NCI-H1048 (cell line): ENCODE measurements at places on chromosomes 11 and 22.

DNA sequence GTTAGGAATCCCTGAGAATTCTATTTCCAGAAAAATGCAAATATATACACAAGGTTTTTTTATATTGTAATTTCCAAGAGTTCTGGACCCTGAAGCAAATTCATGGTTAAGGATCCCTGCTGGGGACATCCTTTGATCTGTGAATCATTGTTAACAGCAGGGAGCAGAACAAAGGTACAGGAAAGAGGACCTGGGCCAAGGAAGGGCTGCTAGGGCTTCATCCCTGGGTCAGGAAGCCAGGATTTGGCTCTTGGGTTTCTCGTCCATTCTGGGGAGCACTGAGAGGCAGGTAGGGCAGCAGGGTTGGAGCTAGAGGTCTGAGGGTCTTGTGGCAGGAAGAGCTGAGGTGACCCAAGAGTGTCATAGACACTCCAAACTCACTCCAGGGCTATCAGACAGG, 10.2 kb upstream of the OAF start:
- no peak for DNase-seq

- no peak for DNase-seq
Measured at GRCh38 chr22:38230108-38230825, 28.5 kb downstream of the MAFF start.

- DNase-seq = no peak
Measured at GRCh38 chr11:80831374-80831773, 1390.5 kb upstream of the TENM4 start.

- no peak for DNase-seq
Measured at GRCh38 chr11:60367009-60367408, 11.3 kb upstream of the MS4A7 start.

DNA sequence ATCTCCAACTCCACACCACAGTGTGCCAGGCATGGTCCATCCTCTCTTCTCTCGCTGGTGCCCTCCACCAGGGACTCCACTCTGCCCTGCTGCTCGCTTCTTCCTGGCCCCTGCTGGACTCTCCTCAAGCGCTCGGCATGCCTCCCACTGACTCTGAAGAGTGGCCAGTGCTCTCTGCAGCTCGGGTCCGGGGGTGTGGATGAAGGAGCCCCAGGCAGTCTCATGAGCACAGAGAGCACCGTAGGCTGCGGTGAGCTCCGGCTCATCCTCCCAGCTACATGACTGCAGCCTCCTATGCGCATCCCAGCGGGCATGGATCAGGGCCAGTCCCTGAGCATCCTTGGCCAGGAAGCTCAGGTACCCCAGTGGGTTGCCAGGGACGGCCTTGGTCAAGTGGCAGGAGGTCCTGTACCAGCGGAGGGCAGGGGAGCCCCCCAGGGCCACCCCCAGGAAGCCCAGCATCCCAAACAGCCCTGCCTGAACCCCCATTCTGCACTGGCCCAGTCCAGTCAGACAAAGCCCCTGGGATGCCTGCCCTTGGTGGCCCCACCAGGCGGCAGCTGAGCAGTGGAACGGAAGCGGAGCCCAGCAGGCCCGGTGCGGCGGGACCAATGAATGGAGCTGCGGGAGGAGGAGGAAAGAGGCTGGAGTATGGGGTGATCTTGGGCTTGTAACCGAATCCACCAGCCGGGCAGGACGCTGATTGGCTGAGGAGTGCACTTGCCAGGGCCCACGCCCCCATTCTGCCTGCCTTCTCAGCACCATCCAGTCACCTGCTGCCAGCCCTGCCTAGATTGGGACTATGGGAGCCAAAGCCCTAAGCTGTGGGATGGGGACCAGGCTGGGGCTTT, at the start of gene PLA2G3:
Gene PLA2G3 (minus strand): TSS at position 643 of the 851 bp plus-strand sequence. CDS start 154 bp downstream, at position 489.
- DNase-seq = no peak

GRCh38 chr11:32422545-32422944, 12.8 kb downstream of the WT1 start:
- DNase-seq = no peak

DNA sequence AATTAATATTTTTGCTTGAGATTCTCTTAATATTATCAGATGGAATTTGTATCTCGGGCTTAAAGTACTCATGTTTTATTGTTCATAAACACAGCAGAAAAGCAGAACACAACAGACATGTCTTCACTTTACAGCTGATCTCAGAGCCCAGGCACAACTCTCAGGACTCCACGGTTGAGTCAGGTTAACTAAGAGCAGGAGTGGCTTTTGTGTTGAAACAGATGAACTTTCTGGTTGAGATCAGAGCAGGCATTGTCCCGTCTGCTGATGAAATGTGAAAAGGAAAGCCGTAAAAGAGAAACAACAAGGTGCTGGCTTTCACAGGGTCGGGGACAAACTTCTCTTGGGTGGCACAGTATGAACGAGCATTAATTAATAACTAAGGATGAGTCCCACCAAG, 49.0 kb downstream of the JHY start:
- no peak for DNase-seq

DNA sequence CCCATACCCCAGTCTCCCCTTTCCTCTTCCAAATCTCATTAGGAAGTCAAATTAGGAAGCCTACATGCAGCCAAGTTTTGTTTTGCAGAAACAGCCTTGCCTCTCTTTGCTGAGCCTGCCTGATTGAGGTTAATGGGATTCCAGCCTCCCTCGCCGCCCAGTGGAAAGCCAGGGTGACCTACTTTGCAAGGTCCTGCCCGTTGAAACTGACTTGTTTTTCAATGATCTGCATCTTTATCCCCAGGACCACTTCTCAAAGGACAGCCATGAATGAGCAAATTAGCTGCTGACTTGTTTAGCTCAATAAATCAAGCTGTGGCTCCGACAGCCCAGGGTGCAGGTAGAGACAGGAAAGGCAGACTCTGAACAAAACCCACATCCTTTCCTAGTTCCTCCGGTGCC, 110.4 kb downstream of the RRAS2 start:
- DNase-seq = no peak

GRCh38 chr11:65355776-65356393, 1.3 kb downstream of the TIGD3 start:
- no peak for DNase-seq

DNA sequence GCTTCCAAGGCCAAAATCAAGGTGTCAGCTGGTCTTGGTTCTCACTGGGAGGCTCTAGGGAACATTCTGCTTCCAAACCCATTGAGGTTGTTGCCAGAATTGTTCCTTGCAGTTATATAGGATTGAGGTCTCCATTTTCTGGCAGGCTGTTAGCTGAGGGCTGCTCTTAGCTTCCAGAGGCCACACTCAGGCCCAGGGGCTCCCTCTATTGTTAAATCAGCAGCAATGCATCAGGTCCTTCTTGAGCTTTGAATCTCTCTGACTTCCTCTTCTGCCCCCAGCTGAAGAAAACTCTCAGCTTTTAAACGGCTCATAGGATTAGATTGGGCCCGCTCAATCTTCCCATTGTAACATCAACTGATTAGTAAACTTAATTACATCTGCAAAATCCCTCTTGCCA, 39.3 kb upstream of the BSX start:
- DNase-seq = no peak

DNA sequence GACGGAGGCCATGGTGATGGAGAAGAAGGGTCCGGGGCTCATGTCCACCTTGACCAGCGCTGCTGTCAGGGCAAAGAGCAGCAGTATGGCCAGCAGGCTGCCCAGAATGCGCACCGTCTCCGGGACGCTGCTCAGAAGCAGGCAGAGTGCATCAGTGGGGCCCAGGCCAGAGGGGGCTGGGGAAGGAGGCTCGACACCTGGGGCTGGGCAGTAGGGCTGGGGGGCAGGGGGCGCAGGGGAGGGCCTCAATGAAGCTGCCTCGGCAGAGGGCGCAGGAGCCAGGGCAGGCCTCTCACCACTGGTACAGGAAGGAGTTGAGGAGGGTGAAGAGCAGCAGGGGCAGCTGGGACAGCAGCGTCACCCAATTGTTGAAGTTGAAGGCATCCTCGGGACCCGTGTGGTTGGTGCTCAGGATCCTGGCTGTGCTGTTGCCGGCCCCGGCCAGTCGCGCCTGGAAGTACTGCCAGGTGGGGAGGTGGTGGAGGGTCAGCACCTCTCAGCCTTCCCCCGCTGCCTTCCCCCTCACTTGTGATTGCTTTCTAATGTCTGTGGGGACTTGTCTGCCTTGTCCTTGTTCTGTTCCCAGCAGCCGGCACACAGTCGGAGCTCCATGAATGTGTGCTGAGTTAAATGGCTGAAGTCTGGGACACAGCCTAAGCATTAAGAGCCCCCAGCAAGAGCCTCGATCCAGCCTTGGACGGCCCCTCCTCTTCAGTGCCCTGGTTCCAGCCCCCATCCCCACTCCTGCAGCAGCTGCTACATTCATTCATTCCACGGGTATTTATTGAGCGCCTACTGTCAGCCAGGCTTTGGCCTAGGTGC, 2.3 kb downstream of the SLC29A2 start:
- DNase-seq = no peak

- DNase-seq = no peak
Measured at GRCh38 chr11:33924341-33924740, 32.5 kb upstream of the LMO2 start.

GRCh38 chr22:19730198-19730597, 6.9 kb downstream of the GP1BB start:
- no peak for DNase-seq
